ENCODE measurements at places on chromosomes 4 and X.

DNA sequence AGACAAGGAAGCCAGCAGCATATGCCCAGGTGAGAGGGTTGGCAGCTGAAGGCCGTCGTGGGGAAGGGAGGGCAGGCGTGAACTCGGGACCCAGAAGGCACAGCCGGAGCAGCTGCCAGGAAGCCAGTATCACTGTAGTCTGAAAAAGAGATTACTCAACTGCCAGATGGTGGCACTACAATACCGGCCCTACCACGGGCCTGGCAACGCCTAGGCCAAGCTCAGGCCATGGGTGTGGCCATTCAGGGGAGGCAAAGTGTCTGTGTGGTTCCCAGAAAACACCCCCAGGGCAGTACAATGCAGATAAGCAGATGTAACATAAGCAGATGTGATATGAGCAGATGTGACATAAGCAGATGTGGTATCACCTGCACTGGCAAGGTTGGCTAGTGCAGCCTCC, 236.0 kb downstream of the AFAP1 start:
- DNase-seq = no peak

GRCh38 chr4:42608551-42608950, 48.4 kb downstream of the ATP8A1 start:
- no peak for DNase-seq

DNA sequence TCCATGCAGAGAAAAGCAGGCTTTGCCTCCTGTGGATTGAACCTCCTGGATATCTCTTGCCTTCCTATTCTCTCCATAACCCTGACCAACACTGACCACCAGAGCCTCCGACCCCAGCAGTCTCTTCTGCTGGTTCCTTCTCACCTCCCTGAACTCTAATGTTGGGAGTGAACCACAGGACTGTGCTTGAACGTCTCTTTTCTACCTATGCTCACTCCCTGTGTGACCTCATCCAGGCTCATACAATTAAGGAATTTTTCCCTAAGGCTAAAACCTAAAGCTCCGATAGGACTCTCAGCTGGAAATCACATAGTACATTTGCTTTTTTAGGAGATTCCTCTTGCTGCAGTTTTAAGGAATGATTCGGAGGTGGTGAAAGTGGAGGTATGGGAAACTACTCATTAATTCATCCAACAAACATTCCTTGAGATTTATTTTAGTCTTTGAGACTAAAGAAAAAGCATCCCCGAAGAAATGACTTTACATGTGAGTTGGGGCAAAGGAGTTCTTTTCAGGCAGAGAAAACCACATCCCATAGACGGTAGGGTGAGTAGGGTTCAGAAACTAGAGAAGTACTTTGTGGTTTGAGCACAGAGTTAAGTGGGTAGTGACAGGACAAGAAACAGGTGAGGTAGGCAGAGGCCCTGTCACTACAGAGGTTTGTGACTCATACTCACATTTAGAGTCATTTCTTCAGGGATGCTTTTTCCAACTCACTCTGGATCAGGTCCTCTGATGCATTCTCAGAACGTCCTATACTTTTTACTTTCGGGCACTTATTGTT, 30.8 kb downstream of the NDNF start:
- DNase-seq = no peak

GRCh38 chr4:39715788-39716187, 17.9 kb downstream of the UBE2K start:
- no peak for DNase-seq

GRCh38 chr4:165454426-165454825, 75.6 kb downstream of the CPE start:
- no peak for DNase-seq

DNA sequence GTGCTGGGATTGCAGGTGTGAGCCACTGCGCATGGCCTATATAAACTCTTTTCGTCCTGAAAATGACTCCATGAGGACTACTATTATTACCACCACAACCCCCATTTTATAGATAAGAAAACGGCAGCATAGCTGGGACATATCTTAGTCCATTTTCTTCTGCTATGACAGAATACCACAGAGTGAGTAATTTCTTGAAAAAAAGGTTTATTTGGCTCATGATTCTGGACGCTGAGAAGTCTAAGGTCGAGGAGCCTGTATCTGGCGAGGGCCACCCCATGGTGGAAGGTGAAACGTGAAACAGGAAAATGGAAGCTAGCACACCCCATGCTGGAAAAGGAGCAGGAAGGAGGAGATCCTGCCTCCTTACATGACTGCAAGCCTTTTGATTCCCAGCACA, 68.9 kb downstream of the SMIM20 start:
- DNase-seq = no peak

- DNase-seq = no peak
Measured at GRCh38 chrX:9293051-9293496, 171.8 kb upstream of the TBL1X start.

DNA sequence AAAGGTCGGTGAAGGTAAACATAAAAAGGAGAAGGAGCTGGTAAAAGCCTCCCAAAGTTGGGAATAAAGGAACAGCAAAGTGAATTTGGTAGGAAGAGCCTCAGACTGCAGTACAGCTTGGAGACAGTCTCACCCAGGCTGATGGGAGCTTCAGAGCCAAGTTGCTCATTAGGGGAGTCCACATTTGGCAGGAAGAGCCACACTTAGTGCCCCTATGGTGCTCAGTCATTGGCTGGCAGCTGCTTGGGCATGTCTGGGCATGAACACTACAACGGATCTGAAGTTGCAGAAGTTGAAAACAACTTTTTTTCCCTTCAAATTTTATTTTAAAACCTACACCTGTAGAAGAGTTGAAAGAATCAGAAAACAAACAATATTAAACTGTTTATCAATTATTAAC, 2497.3 kb downstream of the ARAP2 start:
- no peak for DNase-seq

- DNase-seq = no peak
Measured at GRCh38 chr4:78568640-78569305, 17.2 kb downstream of the ANXA3 start.

- DNase-seq = no peak
Measured at GRCh38 chrX:39156051-39156450, 354.8 kb downstream of the MID1IP1 start.

DNA sequence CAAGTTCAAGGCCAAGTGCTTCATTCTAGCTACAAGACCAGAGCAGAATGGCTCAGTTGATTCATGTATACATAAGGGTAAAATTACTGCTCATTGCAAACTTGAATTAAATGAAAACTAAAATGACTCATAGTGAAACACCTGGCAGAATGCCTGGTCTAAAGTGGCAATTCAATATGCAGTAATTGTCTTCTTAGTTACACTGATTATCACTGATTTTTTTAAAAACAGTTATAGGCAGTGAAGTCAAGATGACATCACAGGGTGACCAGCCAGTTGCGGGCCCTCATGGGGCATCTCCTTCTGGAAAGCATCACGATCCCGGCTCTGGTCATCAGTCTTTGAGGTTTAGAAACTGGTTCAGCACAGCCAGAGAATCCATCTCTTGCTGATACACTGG, 154.2 kb downstream of the RAB28 start:
- no peak for DNase-seq

DNA sequence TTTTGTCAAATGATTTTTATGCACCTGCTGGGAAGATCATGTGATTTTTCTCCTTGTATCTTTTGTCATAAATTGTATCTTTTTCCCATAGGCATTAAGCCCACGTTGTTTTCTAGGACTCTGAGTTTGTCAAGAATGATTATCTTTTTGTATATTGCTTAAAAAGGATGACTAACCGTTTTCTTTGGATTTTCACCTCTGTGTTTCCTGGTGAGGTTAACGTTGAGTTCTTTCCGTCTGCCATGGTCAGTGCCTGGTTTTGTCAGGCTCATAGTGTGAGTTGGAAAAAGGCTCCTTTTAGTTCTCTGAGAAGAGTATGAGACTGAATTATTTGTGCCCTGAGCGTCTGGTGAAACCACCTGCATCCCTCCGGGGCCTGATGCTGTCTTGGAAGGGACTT, 21.9 kb downstream of the PCGF3 start:
- DNase-seq = no peak

GRCh38 chr4:108570993-108571569, 49.3 kb upstream of the RPL34 start:
- DNase-seq = no peak

DNA sequence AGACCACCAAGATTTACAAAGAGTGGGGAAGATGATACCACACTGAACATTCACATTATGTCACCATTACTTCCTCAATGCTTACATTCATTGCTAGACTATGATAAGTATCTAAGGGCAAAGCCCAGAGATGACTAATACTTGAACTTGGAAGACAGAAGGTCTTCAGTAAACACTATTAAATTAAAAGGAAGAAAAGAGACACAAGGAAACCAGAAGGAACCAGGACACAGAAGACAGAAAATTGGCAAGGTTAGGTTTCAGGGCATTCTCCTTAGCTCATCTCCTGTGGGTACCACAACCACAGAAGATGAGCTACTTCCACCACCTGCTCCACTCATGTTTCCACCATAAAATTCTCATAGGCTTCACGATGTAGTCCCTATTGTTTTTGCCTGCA, 64.9 kb downstream of the NLGN4X start:
- DNase-seq = no peak

- DNase-seq = no peak
Measured at GRCh38 chrX:120318411-120318810, 7.2 kb upstream of the TMEM255A start.

GRCh38 chrX:46039526-46039925, 505.7 kb downstream of the ZNF674 start:
- no peak for DNase-seq

GRCh38 chr4:53858744-53859143, 205.7 kb downstream of the CHIC2 start:
- no peak for DNase-seq

DNA sequence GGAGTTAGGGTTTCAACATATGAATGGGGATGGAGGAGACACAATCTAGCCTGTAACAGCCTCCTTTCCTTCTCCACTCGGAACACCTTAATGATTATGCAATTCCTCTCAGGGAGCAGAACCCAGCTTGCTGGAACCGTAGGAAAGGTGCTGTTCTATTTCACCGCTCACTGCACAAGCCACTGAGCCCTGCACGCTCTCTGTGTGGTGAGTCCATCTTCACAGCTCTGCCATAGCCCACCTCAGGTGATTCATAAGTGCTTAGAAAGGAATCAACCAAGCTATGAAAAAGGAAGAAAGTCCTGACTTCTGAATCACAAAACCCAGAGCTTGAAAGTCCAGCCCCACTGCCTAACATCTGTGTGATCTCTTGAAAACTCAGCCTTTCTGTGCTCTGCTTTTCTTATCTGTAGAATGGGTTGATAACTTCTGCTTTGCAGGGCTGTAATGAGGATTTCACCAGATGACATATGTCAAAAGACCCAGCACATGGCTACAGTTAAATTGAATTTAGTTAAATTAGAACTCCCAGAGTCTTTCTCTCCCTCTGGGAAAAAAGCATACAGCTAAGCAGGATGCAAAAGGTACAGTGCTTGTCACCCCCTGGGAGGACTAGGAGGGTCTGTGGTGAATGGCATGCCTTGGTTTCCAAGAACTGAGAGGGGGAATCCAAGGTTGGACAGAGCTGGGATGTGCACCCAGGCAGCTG, 91.6 kb downstream of the WFS1 start:
- no peak for DNase-seq

DNA sequence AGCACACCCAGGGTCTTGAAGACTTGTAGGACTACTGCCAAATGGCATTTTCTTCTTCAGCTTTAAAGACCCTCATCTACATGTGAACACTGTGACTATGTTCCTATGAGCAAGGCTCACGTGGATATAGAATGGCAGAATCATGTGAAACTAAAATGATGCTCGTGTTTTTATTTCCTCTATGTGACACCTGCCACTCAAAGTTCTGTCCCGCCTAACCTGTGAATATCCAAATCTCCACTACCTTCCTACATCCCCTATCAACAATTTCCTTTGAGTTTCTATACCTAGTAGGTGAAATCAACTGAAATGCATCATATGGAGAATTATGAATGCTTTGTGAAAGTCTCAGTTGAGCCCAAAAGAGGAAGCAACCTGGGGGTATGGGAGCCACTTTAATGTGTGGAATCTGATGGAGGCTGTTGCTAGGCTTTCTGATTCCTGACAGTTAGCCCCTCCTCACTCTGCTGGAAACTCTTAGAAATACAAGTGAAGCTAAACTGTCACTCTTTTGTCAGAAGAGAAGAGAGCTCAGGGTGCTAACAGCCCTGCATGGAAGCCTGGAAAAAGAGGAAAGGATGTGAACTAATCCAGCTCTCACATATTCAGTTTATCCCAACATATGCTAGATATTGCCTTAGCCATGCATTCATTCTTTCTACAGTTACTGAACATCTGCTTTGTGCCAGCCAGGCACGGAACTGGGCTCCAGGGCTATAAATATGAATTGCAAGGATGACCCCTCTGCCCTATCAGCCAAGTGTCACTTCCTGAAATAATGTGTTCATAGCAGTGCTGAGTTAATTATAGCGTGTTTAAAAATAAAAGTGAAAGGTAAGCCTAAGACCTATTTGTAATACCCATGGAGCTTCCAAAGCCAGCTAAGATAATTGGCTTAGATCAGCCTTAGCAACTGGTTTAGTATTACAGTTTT, 11.0 kb downstream of the LHFPL1 start:
- no peak for DNase-seq

DNA sequence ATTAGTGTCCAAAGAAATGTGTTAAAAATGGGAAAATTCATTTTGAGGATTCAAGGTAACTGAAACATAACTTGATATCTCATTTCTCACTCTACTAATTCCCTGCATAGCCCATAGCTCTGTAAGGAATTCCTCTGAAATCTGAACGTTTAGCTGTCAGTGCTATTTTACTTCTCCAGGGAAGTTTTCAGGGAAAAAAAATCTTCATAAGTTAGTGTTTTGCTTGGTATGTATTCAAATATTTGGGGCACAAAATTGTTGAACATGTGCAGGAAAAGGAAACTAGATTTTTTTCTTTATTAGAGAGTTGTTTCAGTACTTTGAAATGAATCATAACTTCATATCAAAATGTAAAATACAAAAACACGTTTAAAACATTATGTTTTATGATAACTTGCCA, 891.4 kb downstream of the CENPC start:
- DNase-seq = no peak

DNA sequence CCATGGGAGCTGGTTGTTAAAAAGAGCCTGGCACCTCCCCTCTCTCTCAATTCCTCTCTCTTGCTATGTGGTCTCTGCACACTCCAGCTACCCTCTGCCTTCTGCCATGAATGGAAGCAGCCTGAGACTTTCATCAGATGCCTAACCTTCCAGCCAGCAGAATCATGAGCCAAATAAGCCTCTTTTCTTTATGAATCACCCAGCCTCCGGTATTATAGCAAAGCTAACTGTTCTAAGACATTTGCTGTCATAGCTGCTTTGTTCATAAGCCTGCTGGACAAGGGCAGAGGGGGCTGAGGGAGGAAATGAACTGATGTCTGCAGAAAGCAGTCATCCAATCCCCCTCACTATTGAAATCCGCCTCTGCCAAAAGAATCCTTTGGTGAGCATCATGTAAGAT, 196.7 kb downstream of the ZNF330 start:
- DNase-seq = no peak

- DNase-seq = no peak
Measured at GRCh38 chrX:150084496-150085229, 146.4 kb upstream of the EOLA2 start.

GRCh38 chrX:51456814-51457213, 39.6 kb downstream of the NUDT11 start:
- DNase-seq = no peak

Data from activated CD8-positive, alpha-beta memory T cell treated with anti-CD3 and anti-CD28 coated beads for 24 hours (primary cell).